ENCODE measurements at places on chromosomes 12 and 14. TPM values are rescaled to one million over a fixed set of nuclear protein-coding genes. Genes with fewer than 3 reads are reported as not detected.

The PMCH gene
- total RNA-seq = not detected

The IAPP gene
- total RNA-seq = not detected

The TMEM119 gene
- total RNA-seq = 0.24 TPM

The PAPLN gene
- total RNA-seq = 44.9 TPM

Data from suprapubic skin (tissue), 4 donors.